ENCODE measurements at places on chromosomes 2 and 18. TPM values are rescaled to one million over a fixed set of nuclear protein-coding genes. Genes with fewer than 3 reads are reported as not detected.

TNS1 gene
- polyA plus RNA-seq: 64.9 TPM

DLX1 gene
- polyA plus RNA-seq: 0.43 TPM

ZAP70 gene
- polyA plus RNA-seq: 2.2 TPM

PLGLB1 gene
- 27.6 TPM for polyA plus RNA-seq

ODC1 gene
- 375 TPM for polyA plus RNA-seq

AGFG1 gene
- polyA plus RNA-seq: 83.1 TPM

ATOH8 gene
- polyA plus RNA-seq: 10.3 TPM

LYPD6B gene
- polyA plus RNA-seq: 37.2 TPM

Data from left kidney (tissue), 8 donors.